ENCODE measurements at places on chromosomes 7 and 10. TPM values are rescaled to one million over a fixed set of nuclear protein-coding genes. Genes with fewer than 3 reads are reported as not detected.

ELAPOR2 gene
- 2.2 TPM for total RNA-seq

SPOCK2 gene
- total RNA-seq: 136 TPM

VWDE gene
- 1.5 TPM for total RNA-seq

ELN gene
- not detected for total RNA-seq

DNA sequence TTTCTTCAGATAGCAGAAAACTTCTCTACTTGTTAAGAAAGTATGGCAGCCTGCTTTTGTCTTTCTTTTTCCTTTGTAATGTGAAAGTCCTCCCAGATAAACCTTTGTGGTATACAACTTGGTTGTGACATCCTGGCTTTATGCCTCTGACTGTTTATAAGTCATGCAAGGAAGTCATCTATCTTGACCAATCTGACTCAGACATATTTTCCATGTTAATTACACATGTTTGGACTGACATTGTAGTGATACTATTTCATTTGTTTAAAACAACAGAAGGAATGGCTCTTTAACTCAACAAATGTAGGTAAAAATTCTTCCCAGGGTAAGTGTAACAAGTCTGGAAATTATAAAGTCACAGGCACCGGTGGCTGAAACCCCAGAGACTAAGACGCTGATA lies 341.6 kb upstream of the MEOX2 start:
- H3K27me3 ChIP-seq: no peaks in the 10 kb centered on the region
- H3K36me3 ChIP-seq: no peaks in the 10 kb centered on the region
- DNase-seq: no peak
- H3K27ac ChIP-seq: no peak overlapping the region
- no peaks in the 10 kb centered on the region for H3K4me1 ChIP-seq
- H3K4me3 ChIP-seq: no peak overlapping the region

GRCh38 chr7:3552499-3552898 lies 251.4 kb downstream of the SDK1 start:
- peaks cover 4% of the 10 kb centered on the region for H3K27me3 ChIP-seq
- no peaks in the 10 kb centered on the region for H3K36me3 ChIP-seq
- no peak overlapping the region for H3K27ac ChIP-seq
- H3K4me1 ChIP-seq: no peaks in the 10 kb centered on the region

DNA sequence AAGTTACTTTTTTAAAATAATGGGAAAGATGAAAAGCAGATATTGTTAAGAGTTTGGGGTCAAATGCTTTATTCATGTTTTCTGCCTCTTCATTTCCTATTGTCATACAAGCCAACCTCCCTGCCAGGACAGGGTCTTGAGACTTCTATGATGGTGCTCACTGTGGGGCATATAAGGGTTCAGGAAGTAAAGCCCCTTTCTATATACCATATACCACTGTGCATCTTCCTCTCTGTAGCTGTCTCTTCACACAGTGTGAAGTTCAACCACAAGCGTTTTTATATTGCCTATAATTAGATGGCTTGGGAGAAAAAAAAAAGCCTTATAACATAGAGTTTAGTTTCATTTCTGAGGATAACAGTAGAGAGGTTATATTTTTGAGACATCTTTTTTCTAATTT lies 389.8 kb upstream of the SORCS1 start:
- no peaks in the 10 kb centered on the region for H3K27me3 ChIP-seq
- DNase-seq: no peak
- no peaks in the 10 kb centered on the region for H3K36me3 ChIP-seq
- no peak overlapping the region for H3K27ac ChIP-seq
- H3K4me3 ChIP-seq: no peak overlapping the region

- no peaks in the 10 kb centered on the region for H3K27me3 ChIP-seq
- H3K4me1 ChIP-seq: peaks cover 5% of the 10 kb centered on the region
- DNase-seq: no peak
- H3K27ac ChIP-seq: no peak overlapping the region
- H3K36me3 ChIP-seq: peaks cover 2% of the 10 kb centered on the region
Observed at GRCh38 chr10:99906470-99906869, 103.3 kb downstream of the DNMBP start.
